ENCODE measurements at places on chromosomes 5 and 9.

DNA sequence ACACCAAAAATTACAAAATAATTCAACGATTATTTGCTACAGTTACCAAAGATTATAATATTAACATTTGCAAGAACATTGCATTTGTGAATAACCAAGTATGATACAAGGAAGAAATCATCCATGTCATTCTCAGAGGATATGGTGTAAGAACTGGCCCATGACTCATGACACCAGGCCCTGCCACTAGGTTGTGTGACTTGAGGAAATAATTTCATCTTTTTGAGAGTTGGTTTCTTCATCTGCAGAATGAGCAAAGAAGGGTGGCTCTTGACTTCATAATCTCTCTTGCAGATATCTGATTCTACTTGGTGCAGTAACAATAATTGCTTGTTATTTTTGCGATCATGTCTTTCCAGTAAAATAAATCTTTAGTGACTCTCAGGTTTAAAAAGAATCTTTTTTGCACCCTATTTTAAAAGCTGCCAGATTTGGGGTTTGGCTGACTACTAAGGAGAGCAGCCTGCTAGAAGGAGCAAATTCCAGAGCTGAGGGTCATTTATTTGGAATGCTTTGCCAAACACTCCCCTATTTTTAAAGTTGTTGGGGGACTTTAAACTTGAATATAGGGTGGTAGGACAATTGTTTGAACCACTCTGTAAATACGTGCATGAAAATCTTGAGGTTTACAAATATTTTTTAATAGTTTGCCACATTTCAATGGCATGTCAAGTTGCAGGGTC lies 23.5 kb downstream of the ITGA1 start:
- DNase-seq = no peak

DNA sequence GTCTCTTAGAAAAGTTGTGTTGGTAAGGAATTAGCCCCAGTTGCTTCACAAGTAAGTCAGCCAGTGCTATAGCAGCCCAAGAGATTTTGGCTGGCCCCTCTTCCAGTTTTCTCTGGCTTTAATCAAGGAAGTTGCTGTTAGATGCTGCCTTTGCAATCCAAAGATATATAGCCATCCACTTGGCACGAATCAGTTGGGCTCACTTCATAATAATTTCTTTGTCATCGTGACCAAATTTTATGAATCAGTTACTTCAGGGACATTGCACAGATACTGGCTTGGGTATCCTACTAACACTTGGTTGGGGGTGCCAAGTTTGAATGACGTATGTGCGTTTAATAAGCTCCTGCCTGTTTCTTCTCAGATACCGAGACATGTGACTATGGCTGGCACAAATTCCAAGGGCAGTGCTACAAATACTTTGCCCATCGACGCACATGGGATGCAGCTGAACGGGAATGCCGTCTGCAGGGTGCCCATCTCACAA lies 81.5 kb downstream of the VCAN start:
- DNase-seq = no peak

GRCh38 chr5:32773944-32774343 lies 62.8 kb downstream of the NPR3 start:
- DNase-seq = no peak

GRCh38 chr9:18888290-18888689 lies 144.7 kb downstream of the SAXO1 start:
- no peak for DNase-seq

GRCh38 chr9:110047955-110048402 lies 160.0 kb downstream of the C9orf152 start:
- no peak for DNase-seq

- DNase-seq = peak; percentile 88
Observed at GRCh38 chr5:95823738-95824609, 1.4 kb upstream of the GLRX start.

GRCh38 chr5:113612060-113612496 lies 98.6 kb downstream of the YTHDC2 start:
- no peak for DNase-seq

DNA sequence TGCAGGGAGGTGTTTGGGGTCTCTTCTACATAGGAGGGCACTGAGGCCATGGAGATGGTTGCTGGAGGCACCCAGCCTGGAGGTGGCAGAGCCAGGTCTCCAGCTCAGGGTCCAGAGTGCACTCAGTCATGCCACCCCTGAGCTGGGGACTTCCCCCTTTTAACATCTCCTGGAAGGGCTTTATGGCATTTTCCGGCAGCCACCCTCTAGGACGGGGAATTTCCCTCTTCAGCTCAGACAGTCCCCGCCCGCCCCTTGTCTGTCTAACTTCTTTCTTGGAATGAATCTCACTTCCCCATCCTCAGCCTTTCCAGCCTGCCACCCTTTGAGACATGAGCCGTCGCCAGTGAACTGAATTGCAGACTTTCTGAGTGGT lies 49.9 kb downstream of the COL15A1 start:
- no peak for DNase-seq

DNA sequence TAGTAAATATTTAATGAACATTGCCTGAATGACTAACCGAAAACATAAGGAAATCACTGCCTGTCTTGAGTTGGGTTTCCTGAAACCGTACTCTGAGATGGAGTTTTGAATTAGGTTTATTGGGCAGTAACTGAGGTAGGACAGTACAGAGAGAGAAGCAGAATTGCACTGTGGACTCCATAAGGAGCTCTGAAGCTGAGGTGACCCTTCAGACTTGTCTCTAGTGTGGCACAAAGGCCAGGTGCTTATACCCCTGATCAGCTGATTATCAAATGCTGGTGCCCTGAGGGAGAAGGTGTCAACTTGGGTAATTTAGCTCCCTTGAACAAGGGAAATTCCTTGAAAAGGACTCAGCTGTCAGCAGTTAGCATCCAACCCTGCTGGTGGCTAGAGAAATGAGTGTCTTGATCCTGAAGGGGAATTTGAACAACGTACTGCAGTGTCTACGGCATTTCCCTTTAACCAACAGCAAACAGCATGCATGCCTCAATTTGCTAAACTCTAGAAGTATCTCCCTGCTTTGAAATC lies 135.0 kb upstream of the SMARCA2 start:
- no peak for DNase-seq

DNA sequence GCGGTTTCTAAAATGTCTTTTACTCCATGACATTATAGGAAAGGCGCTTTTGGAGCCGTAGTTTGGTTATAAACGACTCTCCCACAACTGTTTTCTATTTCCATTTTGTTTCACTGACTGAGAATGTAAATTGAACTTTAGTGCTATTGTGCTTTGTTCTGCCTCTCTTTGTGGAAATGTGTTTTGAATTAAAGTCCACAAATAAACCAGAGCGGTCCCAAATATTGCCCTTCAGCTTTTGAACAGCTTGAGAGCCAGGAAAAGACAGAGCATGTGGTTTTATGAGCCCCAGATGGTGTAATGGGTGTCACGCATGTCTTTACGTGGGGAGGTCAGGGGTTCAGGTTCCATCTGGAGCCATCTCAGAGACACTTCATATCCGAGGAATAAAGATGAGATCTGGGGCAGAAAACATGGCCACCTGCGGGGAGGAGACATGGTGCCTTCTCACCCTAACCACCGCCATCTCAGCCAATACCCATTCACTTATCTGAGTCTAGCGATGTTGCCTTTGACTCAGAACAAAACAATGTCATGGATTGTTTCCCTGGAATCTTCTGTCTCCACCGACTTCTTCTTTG lies 42.5 kb upstream of the ROR2 start:
- no peak for DNase-seq

DNA sequence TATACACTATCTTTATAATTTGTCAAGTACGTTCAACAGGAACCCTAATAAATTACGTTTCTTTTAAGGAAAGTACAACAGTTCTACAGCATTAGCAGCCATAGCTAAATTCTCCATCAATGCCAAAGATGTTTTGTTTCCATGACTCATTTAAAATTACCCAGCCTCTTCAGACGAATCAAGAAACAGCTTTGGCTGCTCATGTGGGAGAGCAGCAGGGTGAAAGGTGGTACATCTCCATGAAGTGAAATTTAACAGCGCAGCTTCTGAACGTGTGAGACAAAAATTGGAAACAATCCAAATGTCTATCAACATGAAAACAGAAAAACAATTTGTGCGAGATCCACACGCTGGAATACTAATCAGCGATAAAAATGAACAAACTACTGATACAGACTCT lies 327.3 kb upstream of the CDH6 start:
- no peak for DNase-seq

- no peak for DNase-seq
Observed at GRCh38 chr5:152072091-152072490, 147.4 kb upstream of the GLRA1 start.

- no peak for DNase-seq
Observed at GRCh38 chr5:101431201-101431600, 528.1 kb upstream of the ST8SIA4 start.

DNA sequence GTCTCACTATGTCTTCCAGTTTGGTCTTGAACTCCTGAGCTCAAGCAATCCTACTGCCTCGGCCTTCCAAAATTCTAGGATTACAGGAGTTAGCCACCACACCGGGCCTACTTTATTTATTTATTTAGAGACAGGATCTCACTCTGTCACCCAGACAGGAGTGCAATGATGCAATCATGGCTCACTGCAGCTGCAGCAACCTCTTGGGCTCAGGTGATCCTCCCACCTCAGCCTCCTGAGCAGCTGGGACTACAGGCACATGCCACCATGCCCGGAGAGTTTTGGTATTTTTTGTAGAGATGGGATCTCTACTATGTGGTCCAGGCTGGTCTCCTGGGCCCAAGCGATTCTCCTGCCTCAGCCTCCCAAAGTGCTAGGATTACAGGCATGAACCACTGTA lies 32.8 kb downstream of the PHAX start:
- no peak for DNase-seq

GRCh38 chr5:9380109-9380508 lies 165.8 kb downstream of the SEMA5A start:
- DNase-seq = no peak

GRCh38 chr5:76326577-76327302 lies 76.3 kb upstream of the IQGAP2 start:
- no peak for DNase-seq

DNA sequence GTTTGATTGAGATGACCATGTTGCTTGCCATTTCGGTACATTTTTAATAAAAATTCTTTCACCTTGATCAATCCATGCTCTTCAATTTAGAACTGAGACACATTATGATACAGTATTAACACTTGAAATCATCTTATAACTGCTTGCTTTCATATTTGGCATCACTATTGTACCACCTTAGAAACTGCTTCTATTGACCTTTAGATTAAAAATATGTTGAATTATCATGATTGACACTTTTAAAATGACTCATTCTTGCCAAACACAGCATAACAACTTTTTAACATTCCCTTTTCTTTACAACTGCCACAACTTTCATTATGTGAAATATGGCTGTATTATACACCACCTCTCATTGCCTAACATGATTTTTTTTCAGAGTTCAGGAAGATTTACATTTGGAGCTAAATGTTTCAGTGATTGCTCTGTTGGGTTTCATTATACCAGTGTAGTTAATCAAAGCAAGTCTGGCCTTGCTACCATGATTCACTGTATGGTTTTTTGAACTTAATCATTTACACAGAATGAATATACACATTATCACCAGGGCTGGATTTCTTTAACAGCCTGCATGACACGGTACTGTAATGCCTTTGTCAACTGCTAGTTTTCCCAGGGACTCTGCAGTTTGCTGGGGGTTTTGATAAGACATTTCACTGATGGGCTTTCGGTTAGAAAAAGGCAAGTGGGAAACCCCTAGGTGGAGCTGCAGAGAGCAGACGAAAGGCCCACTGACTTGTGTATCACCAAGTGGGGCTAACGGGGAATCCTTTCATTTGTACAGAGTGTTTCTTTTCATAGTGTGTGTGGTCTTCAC lies 93.6 kb upstream of the TLE4 start:
- peak; percentile 42 for DNase-seq

DNA sequence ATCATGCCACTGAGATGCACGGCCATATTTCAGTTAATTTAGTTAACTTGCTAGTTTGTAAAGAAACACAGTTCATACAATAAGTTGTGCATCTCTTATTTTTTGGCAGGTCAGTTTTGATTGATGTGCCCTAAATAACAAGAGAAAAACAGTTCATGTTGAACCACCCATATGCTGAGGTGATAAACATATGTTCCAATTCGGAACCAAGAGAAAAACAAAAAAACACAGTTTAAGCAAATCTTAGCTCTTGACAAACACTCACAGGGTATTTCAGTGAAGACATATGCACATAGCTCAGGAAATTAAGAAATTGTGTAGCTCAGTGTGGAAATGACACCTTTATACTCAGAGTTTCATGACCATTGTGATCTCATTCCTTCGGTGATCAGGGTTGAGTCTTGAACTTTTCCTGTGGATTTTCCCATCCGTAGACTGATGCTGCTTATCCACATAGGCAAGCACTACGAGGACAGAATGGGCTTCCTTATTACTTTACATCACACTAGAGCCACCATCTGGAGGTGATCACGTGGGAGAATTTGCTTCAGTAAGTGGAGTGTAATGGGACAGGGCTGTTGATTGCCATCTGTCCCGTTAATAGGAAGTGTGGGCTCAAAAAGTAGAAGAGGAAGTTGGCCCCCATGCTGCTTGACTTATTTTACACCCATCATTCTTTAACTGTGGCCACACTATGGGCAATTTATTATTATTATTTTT lies 773.0 kb downstream of the MTRR start:
- DNase-seq = no peak

DNA sequence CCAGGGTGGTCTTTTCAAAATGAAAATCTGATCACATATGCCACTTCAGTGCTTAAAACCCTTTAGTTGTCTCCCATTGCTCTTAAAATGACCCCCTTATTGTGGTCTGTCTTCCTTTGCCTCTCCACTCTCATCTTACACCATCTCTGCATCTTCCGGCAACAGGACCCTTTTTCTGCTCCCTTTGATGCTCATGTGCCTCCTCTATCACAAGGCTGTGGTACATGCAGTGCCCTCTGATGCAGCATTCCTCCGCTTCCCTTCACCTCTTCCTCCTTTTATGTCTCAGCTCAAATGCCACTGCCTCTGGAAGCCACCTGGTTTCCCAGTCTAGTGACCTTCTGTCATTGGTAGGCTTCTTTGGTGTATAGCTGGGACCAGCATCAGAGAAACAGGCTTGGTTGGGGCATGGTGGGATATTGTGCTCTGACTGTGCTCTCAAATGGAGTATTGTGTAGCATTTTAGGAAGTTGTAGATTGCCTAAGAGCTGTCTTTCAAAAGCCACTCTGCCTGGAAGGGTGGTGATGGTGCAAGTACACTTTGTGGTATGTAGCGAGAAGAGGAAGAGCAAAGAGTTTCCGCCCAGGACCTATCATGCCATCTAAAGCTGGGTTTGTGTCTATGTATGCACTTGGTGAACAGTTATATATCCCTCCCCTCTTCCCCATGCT lies 28.1 kb downstream of the ARHGAP26 start:
- DNase-seq = peak; percentile 71

- no peak for DNase-seq
Observed at GRCh38 chr9:6215562-6215961, at the start of gene IL33. Gene IL33, plus strand, starts transcription at chr9:6215807. Its CDS starts 25,888 bp downstream, at chr9:6241695.

DNA sequence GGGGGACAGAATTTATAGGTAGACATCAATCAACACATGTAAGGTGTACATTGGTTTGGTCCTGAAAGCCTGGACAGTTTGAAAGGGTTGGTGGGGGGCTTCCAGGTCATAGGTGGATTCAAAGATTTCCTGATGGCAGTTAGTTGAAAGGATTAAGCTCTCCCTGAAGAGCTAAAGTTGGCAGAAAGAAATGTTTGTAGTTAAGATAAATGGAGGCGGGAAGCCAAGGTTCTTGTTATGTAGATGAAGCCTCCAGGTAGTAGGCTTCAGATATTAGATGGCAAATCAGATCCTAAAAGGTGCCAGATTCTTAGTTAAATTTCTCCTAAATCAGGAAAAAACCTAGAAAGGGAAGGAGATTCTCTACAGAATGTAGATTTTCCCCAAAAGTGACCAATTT lies 9.0 kb upstream of the LRRTM2 start:
- DNase-seq = no peak

Measured in activated CD8-positive, alpha-beta memory T cell treated with anti-CD3 and anti-CD28 coated beads, Interleukin-2, amount 10 ng/mL, durations not matched to agents 7 days and 5 days (primary cell).